ENCODE measurements at places on chromosomes 2 and 18.

DNA sequence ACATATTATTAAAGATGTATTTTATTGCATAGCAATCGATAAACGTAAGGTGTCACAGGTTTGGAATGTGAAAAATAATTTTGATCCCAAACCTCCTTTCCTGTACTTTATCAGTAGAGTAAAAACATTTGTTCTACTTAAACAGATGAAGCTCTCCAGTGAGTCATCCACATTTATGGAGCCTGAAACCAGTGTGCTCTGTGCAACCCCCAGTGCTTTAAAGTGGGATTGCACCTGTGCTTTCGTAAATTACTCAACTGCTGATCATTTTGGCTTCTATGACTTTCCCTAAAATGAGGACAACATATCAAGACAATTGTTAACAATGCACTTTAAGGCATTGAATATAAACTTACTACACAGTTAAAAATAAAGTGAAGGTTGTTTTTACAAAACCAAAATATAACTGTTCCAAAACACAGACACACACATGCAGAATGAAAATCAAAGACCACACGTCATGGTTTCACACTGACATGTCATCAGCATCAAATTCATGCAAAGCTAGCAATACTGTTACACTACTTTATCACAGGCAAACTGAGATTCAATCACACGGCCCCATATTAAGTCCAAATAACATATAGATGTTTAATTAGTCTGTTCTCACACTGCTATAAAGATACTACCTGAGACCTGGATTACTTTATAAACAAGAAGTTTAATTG is 9.7 kb downstream of the TMEM18 start:
- DNase-seq = no peak

DNA sequence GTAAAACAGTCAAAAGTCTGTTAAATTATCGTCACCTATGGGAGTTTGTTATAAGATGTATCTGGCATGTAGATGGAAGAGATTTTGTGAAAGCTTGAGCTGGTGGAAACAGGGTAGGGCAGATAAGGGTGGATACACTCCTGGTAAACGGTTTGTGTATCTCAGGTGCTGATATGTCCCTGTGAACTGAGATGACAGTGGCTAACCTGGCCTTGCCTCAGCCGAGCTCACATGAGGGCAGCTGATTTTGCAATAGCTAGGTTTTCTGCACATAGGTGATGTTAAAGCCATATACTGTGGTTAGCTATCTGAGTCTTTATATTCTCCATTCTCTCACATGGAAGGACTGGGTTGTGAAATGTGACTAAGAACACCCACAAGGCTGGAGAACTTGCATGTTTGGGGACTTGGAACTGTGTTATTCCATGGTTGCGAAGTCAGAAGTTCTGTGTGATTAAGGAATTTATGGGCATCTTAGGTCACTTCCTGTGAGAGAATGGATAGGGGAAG is 205.1 kb downstream of the TPGS2 start:
- no peak for DNase-seq

DNA sequence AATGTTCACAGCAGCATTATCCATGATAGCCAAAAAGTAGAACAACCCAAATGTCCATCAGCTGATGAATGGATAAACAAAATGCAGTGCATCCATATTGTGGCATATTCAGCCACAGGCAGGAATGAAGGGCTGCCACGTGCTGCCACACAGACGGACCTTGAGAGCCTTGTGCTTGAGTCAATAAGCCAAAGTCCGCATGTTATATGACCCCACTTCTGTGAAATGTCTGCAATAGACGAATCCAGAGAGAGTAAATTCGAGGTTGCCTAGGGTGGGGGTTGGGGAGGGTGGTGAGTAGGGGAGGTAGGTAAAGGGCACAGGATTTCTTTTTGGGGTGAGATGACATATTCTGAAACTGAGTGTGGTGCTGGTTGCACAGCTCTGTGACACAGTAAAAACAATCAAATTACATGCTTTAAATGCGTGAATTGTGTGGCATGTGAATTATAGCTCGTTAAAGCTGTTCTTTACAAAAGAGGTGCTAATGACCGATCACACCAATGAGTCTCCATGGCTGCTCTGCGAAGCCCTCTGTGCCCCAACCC is 38.9 kb upstream of the LDLRAD4 start:
- no peak for DNase-seq

GRCh38 chr2:157627594-157628476 is 829 bp downstream of the ACVR1C start:
- no peak for DNase-seq

- DNase-seq = no peak
Observed at GRCh38 chr2:58027029-58027428, 19.6 kb upstream of the VRK2 start.
